Mesothelial cell of epicardium (in vitro differentiated cells): ENCODE measurements at places on chromosomes 16 and 17. TPM values are rescaled to one million over a fixed set of nuclear protein-coding genes. Genes with fewer than 3 reads are reported as not detected.

- DNase-seq, result no peak
These were observed 25.8 kb downstream of the CASKIN2 start for GRCh38 chr17:75489511-75489955.

GRCh38 chr16:55658898-55659420 lies 3.2 kb downstream of the SLC6A2 start:
- DNase-seq, result no peak

DNA sequence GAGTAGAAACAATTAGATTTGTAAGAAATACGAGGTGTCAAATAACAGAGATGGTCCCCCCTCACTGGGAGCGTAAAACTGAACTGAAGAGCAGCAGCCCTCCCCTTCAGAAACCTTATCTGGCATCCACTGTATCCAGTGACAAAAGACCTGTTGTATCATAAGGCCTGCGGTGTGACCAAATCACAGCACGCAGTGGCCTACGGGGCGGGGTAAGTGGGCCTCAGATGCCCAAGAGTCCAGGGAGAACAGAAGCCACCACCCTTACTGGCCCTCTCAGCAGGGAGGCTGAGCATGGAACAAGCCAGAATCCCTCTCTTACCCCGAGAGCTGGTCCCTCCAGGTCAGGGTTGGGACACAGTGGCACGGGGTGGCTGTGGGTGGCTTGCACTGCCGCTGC lies 5.5 kb downstream of the JMJD6 start:
- DNase-seq, result no peak

DNA sequence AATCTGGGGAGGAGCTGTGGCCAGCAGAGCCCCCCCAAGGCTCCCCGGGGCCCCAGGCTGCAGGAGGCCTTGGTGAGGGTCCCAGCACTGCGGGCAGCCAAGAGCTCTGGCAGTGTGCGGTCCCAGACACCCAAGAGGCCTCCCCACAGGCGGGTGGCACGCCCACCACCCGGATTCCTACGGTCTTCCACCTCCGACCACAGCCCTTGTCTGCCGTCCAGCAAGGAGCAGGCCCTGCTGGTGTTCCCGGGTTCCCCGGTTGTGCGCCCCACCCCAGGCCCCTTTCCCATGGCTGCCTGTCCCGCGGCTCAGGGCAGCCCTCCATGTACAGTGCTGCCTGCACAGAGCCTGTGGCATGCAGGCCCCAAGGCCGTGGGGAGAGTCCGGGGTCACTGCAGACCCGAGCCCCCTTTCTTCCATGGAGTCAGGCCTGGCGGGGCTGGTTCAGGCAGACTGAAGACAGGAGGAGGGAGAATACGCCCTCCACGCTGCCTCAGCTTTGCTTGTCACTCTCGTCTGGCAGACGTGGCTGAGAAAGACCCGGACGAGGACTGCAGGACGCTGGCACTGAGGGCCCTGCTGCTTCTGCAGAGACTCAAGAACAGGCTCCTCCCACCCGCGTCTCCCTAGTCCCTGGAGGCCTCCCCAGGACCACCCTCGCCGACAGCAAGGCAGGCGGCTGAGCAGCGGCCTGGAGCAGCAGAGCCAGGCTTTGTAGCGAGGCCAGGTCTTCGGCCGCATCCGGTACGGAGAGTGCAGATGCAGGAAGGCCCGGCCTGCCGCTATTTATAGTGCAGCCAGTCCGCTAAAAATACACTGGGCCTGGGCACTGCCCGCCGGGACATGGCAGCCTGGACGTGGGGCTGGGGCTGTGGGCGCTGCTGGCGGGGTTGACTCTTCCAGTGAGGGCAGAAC lies 16.4 kb downstream of the TELO2 start:
- DNase-seq, result no peak

DNA sequence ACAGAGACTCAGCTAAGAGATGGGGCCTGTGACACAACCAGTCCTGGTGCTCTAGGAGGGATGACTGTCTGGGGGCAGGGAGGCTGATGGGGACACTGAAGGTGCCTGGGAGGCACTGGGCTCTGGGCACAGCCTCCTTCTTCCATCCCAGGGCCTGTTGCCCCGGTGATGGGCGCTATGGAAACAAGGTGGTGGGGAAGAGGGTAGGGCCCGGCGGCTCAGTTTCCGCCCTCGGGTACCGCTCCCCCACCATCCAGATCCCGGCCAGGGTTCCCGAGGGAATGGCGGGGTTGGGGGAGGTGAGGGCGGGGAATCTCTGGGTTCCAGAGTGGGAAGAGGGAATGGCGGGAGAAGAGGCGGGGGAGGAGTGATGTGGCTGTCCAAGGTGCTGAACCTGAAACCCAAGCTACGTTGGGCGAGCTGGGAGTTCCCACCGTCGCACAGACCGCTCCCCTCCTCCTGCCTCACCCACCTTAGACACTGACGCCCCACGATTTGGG lies 981 bp downstream of the KCNH4 start:
- DNase-seq, result peak; percentile 76

DNA sequence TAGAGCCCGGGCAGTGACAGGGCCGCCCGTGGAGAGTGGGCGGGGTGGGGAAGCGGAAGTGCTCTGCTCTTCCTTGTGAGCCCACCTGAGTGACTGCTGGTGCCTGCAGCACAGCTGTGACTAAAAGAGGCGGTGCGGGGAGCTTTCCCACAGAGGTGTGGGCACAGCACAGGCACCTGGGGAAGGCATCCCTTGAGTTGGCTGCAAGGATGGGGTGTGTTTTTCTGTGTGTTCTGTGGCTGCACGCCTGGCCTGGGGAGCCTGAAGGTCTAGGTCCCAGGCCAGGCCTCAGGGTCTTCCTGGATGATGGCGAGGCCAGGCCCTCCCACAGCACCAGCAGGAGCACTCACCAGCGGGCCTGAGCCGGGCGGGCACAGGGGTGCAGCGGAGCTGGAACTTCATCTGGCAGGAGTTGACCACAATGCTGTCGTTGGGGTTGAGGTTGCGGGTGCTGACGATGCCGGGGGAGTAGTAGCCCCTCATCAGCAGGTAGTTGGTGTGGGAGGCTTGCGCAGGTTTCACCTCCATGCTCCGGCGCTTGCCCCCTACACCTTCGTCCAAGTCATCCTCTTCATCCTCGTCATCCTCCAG lies 67.1 kb downstream of the IL21R start:
- DNase-seq, result no peak

DNA sequence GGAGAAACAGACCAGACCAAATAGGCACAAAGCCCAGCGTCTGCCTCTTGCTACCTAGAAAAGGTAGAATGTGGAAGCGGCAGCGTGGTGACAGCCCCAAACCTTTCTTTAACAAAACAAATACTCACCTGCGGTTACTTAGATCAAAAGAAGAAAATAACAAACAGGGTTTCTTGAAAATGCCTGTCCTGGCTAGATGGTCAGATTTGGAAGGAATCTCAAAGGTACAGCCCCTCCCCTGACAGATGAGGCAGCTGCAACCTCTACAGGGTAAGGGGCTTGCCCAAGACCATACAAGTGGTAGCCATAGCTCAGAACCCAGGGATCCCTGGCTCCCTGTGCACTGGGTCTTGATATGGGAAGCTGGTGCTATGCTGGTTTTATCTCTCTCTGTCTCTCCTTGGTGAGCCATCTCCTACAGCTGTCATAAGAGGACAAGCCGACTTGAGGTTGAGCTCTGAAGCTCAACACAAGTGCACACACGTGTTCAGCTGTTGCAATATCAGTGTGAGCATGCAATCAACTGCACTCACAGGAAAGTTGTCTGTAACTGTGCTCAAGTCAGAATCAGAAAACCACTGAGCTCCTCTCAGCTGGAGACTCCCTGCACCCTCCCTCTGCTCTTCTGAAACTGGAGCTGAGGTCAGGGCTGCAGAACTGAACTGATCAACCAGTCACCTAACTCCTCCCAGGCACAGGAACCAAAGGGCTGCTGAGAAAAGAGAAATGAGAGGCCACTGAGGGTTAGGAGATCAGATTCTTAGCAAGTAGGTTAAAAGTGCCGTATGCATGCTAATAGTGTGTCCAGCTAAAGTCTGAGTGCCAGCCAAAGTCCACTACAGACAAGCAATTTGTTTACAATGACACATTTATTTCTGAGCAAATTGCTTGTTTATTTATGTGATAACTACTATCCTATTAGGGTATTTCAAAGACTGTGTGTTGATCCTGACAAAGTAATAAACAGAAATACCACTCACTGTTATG lies 6.1 kb upstream of the RNF157 start:
- DNase-seq, result no peak

- DNase-seq, result no peak
These were observed 37.5 kb upstream of the CCR7 start for GRCh38 chr17:40602445-40603443.

GRCh38 chr17:17403899-17404576 lies 72.8 kb upstream of the MED9 start:
- no peak for DNase-seq

- no peak for DNase-seq
These were observed 39.4 kb downstream of the PLCG2 start for GRCh38 chr16:81818568-81818896.

GRCh38 chr17:67891481-67892119 lies 66.3 kb downstream of the BPTF start:
- no peak for DNase-seq

DNA sequence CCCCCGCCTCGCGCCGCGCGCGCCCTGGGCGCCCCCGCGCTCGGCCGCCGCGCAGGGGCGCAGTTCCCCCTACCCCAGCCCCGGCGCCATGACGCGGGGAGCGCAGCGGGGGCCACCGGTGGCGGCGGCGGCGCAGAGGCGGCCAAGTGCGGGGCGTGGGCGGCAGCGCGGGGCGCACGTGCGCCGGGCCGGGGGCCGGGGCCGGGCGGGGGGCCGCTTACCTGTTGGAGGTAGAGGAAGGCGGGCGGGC lies 108.3 kb downstream of the ENGASE start:
- no peak for DNase-seq

DNA sequence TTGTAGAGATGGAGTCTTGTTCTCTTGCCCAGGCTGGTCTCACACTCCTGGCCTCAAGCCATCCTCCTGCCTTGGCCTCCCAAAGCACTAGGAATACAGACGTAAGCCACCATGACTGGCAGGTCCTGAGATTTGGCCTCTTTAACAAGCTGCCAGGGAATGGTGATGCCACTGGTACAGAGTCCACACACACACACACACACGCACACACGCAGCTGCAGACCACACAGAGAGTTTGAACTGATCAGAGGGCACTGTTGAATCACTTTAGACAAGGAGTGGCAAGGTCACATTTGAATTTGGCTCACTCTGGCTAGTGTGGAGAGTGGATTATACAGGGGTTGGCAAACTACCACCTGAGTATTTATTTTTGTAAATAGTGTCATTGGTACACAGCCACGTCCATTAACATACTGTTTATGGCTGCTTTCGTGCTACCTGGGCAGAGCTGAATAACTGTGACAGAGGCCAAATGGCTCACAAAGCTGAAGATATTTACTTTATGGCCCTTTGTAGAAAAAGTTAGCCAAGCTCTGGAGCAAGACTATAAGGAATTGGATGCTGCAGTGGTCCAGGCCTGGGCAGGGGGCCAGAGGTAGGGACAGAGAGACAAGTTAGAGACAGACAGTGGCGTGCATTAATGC lies 9.9 kb downstream of the ITPRIPL2 start:
- no peak for DNase-seq

The RNF167 gene
- total RNA-seq, result 72.3 to 74.6 TPM (median 73.1 TPM) in 3 replicates

The ABCA6 gene
- total RNA-seq, result 0.11 to 0.79 TPM (median 0.42 TPM) in 3 replicates

The TNS4 gene
- 0.07 TPM in 1 of 3 replicates, not detected in the others for total RNA-seq

The SAMD14 gene
- 17.3 to 20.0 TPM (median 19.4 TPM) in 3 replicates for total RNA-seq

The CBLN1 gene
- not detected in 3 replicates for total RNA-seq

The TMEM92 gene
- total RNA-seq, result 2.7 to 3.9 TPM (median 3.6 TPM) in 3 replicates

The P3H4 gene
- 61.0 to 62.0 TPM (median 62.0 TPM) in 3 replicates for total RNA-seq
